Stimulated activated CD4-positive, alpha-beta T cell treated with anti-CD3 and anti-CD28 coated beads, Interleukin-15, amount 100 ng/mL, for 48 hours (primary cell): ENCODE measurements at places on chromosomes 5 and 9.

DNA sequence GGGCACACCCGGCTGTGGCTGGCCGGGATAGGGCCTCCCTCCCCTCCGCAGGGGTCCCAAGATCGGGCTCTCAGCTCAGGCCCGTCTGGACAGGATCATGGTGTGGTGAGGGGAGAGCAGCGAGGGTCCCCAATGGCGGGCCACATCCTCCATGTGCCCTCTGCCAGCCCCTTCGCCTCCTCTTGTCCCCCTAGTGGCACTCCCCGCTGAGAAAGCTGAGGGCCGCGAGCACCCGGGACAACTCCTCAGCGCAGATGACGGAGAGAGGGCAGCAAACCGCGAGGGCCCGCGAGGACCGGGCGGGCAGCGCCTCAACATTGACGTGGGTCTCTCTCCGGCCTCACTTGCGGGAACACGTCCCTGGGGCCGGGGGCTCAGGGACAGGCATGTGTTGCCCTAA is 24.6 kb downstream of the NKD2 start:
- DNase-seq = no peak

DNA sequence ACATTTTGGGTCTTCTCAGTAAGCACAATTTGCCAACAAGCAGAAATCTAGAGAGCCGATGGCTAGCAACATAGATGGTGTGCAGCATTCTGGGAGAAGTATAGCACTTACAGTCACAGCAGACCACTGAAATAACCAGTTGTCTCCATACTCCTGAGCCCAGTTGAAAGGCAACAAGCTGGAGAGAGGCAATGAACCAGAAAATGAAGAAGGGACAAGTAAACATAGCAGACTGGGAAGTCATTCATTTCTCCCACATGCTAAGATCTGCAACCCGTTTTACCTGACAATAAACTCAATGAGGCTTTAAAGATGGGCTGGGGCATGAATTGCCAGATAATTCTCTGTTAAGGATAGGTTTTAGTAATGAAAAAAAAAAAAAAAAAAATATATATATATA is 575.6 kb upstream of the GRAMD2B start:
- no peak for DNase-seq

- no peak for DNase-seq
Measured at GRCh38 chr5:110512266-110512665, 214.2 kb downstream of the TMEM232 start.

GRCh38 chr5:119360905-119361593 is 5.2 kb downstream of the TNFAIP8 start:
- no peak for DNase-seq

DNA sequence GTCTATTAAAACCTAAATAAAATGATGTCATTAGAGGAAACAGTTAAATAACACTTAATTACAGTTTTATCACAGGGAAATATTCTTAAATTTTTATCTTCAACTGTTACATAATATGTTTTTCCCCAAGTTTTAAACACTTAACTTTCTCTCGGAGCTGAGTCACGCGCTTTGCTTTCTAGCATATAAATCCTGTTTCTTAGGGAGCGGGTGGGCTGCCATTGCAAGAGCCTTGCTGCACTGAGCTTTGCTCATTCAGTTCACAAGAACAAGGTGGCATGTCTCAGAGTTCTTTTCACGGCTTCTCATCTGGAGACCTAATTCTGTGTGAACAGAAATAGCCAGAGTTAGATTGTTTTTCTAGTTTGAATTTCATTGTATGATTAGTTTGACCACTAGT is 166.1 kb downstream of the ZSWIM6 start:
- no peak for DNase-seq

DNA sequence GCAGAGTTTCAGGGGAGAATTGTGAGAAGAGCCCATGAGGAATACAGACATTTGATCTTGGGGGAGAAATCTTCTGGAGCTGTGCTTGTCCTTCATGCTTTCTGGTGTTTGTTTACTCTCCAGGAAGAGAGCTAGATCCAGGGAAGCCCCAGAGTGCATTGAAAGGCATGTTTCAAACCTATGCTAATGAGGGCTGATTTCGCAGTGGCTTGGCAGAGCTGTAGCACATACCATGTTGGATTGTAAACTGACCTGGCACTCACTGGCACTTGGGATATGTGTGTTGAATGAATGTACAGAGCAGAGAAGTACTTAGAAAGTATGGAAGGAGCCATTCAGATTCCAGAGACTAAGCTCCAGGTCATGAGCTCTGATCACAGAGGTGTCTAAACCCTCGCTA is 30.9 kb downstream of the TNFSF8 start:
- DNase-seq = no peak

DNA sequence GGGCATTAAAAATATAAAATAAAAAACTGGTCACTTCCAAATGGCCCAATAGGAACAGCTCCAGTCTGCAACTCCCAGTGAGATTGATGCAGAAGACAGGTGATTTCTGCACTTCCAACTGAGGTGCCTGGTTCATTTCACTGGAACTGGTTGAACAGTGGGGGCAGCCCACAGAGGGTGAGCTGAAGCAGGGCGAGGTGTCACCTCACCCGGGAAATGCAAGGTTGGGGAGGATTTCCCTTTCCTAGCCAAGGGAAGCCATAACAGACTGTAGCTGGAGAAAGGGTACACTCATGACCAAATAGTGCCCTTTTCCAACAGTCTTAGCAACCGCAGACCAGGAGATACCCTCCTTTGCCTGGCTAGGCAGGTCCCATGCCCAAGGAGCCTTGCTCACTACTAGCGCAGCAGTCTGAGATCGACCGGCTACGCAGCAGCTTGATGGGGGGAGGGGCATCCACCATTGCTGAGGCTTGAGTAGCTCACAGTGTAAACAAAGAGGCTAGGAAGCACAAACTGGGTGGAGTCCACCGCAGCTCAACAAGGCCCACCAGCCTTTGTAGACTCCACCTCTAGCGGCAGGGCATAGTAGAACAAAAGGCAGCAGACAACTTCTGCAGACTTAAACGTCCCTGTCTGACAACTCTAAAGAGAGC is 12.7 kb downstream of the RLN1 start:
- DNase-seq = no peak

GRCh38 chr5:94847019-94847418 is 228.6 kb downstream of the SLF1 start:
- no peak for DNase-seq

- no peak for DNase-seq
Measured at GRCh38 chr5:138677782-138678181, 75.4 kb upstream of the CTNNA1 start.

DNA sequence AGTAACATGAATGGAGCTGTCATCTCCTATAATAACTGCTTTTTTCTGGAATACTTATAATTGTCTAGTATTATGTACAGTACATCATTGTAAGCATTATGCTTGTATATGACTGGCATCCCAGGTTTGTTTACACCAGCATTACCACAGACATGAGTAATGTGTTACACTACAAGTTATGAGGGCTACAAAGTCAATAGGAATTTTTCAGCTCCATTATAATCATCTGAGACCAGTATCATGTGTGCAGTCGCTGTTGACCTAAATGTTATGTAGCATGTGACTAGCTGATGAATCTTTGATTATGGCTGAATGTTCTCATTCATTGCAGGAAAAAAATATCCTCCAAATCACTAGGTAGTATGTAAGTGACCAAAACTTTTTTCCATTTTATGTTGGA is 2.2 kb downstream of the ZCCHC9 start:
- no peak for DNase-seq

DNA sequence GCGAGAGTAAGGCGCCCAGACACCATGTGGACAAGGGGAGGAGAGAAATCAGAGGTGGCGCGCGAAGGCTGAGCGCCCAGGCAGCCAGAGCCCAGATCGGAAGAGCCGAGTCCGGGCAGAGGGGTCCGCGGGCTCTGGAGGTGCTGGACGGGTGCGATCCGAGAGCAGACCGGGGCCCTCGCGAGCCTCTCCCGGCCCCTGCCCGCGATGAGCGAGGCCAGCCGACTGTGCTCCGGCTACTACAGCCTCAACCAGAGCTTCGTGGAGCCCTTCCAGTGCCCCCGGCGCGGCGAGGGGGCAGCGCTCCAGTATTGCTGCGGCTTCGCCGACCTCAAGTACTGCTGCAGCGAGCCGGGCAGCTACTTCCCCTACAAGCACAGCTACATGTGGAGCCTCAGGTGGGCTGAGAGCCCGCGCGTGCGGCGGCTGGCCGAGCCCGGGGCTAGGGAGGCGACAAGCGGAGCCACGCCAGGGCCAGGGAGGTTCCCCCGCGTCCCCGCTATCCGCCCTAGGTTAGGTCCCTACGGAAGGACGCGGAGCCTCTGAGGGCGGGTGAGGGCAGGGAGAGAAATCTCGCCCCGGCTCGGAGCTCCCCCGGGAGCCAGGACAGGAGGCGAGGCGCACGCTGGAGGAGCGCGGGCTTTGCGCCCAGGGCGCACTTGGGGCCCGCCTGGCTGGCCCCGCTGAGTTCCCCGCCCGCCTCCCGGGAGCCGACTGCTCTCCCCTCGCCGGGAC is at the start of gene SHISAL2B:
SHISAL2B (plus strand) TSS at position 87 of the 735 bp plus-strand sequence; CDS start at position 208, 121 bp downstream.
- no peak for DNase-seq

GRCh38 chr5:542319-543311 is 18.4 kb upstream of the SLC9A3 start:
- no peak for DNase-seq

DNA sequence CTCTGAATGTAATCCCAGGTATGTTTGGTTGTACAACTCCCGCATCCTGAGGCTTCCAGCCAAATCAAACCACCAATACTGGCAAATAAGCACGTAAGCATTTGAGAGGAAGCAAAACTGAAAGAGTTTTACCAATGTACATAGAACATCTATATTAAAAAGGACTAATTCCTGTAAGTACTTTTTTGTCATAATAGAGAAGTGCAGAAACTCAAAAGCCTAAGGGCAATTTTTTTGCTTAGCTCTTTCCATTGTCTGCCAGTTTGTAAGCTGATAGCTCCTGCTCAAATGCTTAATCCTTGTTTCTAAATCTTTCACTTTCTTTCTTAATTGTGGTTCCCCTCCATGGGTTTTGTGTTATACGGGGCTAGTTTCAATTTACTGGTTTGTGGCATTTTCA is 1151.8 kb downstream of the CDH12 start:
- no peak for DNase-seq

DNA sequence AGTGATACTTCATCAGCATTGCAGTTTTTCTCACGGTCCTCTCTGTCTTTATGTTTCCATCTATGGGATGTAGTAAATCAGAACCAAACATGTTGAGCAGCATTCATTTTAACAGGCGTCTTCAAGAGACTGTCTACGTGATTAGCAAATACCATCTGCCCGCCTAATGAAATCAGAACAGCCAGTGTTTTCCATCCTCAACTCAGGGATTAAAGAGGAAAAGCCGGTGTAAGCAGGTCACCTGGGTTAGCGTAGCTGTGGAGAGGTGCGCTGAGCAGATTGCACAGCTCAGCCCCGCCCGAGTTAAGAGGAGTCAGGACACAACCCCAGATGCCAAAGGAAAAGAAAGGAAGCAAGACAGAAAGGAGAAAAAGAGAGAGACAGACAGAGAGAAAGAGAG is 54.3 kb upstream of the ANKRD33B start:
- DNase-seq = no peak

DNA sequence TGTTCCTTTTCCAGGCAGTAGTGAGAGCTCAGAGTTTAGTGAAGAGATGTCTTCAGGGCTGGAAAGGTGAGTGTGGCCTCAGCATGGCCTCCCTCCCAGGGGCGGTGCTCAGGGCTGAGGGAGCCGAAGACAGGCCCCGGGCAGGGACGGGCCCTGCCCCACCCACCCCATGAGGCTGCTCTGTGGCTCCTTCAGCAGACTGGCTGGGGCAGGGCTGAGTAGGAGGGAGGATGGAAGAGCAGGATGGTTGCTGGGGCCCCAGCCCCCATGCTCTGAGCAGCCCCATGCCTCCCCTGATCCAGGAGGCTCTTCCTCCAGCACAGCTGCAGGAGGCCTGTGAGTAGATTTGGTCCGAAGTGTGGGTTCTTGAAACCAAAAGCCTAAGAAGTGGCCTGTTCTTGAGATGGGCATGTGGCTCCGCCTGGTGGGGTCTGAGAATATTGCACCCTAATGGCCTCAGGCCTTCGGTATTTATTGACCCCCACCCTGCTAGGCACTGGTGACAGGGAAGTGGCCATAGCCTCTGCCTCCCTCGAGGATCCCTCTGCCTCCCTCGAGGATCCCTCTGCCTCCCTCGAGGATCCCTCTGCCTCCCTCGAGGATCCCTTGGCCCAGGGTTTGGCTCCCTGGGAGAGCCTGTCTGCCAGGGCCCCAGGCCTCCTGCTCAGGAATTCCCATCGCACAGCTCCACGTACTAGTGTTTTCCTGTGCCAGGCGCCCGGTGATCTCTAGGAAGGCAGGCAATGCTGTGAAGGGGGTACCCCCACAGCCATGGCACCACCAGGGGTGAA is 65.4 kb upstream of the GARNL3 start:
- DNase-seq = peak; percentile 52

DNA sequence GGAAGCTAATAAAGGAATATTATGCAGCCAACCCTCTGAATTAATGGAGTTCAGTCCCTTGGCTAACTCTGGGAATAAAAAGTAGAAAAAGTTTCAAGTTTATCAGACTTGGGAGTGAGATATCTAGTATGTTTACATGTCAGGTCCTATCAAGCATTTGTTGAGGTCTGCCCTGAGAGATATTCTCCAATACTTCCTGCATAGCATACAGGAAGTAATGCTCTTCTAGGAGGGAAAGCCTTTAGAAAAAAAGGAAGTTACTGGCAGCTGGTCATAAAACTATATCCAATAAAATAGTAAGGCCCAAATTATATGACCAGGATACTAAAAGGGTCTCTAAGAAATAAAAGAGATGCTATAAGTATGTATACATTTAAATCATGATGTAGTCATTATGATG is 594.1 kb upstream of the FTMT start:
- no peak for DNase-seq

- DNase-seq = no peak
Measured at GRCh38 chr5:179267071-179267670, 78.1 kb downstream of the ADAMTS2 start.

GRCh38 chr5:27450607-27451006 is 412.2 kb upstream of the CDH9 start:
- DNase-seq = no peak

DNA sequence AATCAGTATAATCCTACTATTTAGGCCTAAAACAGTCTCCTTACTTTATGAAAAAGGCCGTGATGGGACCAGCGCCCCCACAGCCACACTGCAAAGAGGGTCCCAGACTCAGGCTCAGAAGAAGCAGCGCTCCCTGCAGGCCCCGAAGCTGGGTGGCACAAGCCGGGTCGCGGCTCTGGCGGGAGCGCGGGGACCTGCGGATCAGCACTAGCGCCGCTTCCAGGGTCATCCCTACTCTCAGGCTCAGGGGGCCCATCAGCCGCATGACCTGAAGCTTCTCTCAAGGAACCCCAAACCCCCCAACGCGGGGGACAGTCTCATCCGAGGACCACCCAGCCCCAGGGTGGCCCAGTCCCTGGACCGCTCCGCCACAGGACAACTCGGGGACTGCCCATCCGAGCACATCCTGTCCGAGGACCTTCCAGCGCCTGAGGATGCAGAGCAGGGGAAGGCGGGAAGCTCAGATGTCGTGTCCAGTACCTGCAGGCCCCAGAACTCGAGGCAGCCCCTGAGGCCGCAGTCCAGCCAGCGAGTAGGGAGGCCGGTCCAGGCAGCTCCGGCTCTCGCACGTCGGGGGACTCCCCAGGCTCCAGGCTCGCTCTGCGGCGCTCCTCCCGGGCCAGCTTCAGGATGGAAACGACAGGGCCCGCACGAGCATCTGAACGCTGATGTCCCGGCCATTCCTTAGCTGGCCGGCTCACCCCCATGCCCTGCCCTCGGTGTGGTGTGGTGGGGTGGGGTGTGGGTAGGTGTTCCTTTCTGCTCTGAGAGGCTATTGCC is 32.4 kb upstream of the CDK20 start:
- no peak for DNase-seq

GRCh38 chr5:171609806-171610452 is 175.7 kb upstream of the SMIM23 start:
- DNase-seq = no peak

GRCh38 chr5:171629221-171629620 is 156.4 kb upstream of the SMIM23 start:
- no peak for DNase-seq

- no peak for DNase-seq
Measured at GRCh38 chr5:104187656-104188055, 625.1 kb upstream of the NUDT12 start.
